A673 (cell line): ENCODE measurements at places on chromosomes 1 and 21. TPM values are rescaled to one million over a fixed set of nuclear protein-coding genes. Genes with fewer than 3 reads are reported as not detected.

C1orf146 gene
- not detected in 2 replicates for total RNA-seq

CACHD1 gene
- total RNA-seq = 39.2 and 42.6 TPM in 2 replicates

HEYL gene
- 0.77 and 1.3 TPM in 2 replicates for total RNA-seq

ILDR2 gene
- not detected in 2 replicates for total RNA-seq

CFHR2 gene
- not detected in 2 replicates for total RNA-seq

S100A7A gene
- not detected in 2 replicates for total RNA-seq

RUNX3 gene
- total RNA-seq = 8.6 and 10.2 TPM in 2 replicates

IVNS1ABP gene
- 221 and 263 TPM in 2 replicates for total RNA-seq

VAV3 gene
- total RNA-seq = 0.30 and 0.44 TPM in 2 replicates

LDLRAP1 gene
- 5.5 and 9.4 TPM in 2 replicates for total RNA-seq

GPR25 gene
- total RNA-seq = not detected in 2 replicates

EPHX1 gene
- 22.4 and 22.8 TPM in 2 replicates for total RNA-seq

- DNase-seq = no peak
Observed at GRCh38 chr1:37097731-37098130, 63.4 kb upstream of the GRIK3 start.

DNA sequence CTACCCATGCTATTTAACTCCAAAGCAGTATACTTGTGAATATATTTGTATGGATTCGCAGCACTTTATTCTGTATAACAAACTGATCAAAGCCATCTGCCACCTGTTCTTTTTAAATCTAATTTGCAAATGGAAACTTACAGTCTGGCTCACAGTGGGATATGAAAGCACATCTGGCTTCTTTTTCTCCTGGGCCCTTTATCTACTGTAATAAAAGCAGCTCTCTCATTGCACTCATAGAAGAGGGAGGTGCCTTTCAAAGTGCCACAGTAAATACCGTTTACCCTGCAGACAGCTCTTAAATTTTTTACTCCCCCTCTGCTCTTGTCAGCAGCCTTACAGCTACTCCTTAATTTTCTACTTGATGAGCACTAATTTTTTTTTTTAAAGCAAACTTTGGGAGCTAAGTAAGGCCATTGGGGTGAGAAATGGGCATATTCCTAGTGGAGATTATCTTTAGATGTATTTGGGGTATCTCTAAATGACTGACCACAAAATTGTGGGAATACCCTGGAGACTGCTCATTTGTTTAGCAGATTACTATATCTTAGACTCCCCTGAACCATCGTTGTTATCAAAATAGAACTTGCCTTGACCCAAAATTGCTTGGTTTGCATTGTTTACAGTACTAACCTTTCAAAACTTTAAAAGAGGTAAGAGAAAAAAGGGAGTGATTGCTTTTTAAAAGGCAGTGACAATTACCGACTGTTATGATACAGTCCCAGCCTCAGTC lies 110.1 kb downstream of the VPS13D start:
- peak; percentile 19 for DNase-seq

GRCh38 chr1:44339731-44340130 lies 15.3 kb downstream of the ERI3 start:
- DNase-seq = no peak

GRCh38 chr1:236338096-236338495 lies 56.0 kb upstream of the EDARADD start:
- DNase-seq = no peak

DNA sequence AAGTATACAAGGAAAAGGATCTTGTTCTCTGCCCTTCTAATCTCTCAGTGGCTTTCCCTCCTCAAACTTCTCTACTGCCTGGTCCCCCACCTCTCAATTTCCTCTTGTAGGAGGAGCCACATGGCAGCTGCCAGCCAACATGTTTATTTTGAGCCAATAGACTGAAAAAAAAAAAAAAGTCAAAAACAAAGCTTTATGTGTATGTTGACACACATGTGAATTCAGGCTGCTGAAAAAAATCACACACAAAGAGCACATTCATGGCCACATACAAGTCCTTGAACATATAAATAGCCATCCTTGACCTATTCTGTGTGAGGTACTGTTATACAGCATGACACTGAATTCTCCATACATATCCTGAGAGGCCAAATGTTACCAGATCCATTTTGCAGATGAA lies 3.7 kb downstream of the PTPN14 start:
- DNase-seq = no peak

DNA sequence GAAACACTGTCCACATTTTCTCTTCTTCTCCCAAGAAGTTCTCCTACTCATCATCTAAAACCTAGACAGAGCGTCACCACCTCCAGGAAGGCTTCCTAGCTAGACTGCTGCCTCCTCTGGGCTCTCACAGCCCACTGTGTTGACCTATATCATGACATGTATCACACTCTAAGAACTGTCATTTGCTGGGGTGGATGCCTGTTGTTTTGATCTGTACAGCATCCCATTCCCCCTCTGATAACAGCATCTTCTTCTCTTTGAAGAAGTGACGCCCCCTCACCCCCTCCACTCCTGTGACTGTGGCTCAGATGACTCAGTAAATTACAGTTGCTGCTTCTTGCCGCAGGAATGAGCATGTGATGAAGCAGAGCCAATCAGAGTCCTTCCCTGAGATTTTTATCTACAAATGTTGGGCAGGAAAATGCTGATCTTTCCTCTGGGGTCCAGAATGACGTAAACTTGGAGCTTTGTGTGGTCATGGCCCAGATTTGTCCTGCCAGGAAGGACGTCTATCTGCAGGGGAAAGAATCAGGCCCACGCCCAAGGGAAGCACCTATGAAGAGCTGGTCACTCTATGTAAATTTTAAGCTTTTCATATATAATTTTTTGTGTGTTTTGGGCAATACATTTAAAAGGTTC lies 28.0 kb upstream of the FOXO6 start:
- DNase-seq = peak; percentile 54

- DNase-seq = peak; percentile 1
Observed at GRCh38 chr1:248421384-248421783, 18.5 kb downstream of the OR2T1 start.

GRCh38 chr1:158049853-158050252 lies 56.4 kb downstream of the KIRREL1 start:
- DNase-seq = no peak

DNA sequence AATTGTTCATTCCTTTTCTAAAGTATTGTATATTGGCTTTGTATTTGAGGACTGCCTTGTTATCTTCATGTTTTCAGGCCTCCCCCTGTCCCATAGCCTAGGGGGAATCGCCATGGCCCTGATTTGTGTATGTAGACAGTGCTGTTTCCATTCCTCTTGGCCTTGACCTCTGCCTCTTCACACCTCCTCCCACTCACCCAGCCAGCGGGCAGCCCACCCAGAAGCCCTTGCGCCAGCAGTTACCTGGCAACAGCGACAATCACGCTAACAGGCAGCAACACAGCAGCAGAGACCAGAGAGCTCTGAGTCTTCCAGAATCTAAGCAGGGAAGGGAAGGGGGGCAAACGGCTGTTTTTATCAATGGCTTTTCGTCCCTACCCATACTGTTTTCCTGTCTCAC lies 50.0 kb upstream of the NPL start:
- no peak for DNase-seq

DNA sequence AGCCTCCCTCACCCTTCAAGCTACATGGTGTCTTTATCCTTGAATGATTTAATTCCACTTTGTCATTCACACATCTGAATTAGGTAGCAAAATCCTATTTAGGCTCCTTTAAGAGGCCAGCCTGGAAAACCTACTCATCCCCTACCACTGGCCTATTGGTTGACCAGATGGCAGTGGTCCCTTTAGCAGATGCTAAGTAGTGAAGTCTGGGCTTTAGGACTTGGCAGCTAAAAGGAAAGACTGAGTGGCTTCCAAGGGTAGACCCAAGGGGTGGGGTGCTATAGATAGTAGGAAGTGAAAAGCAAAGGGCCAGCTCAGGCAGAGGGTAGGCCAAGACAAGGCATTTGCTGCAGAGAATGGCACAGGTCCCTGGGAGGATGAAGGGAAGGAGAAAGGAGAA lies 46.6 kb downstream of the KCNJ6 start:
- no peak for DNase-seq

GRCh38 chr1:161206411-161207140 lies 4.4 kb downstream of the NDUFS2 start:
- DNase-seq = no peak

DNA sequence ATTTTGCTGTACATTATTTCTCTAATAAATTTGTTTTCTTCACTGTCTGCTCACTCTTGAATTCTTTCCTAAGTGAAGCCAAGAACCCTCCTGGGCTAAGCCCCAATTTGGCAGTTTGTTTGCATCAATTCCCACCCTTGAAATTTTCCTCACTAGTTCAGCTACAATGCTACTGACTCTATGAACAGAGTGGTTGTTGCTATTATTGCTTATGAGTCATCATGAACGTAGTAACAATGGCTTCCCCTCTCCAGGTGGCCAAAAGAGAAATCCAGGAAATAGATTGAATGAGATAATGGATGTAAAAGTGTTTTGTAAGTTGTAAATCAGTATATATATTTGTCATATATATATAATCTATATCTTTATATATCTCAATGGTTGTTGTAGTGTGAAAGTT lies 193.0 kb downstream of the URB2 start:
- DNase-seq = peak; percentile 61

GRCh38 chr1:86191958-86192357 lies 35.4 kb upstream of the COL24A1 start:
- DNase-seq = no peak

DNA sequence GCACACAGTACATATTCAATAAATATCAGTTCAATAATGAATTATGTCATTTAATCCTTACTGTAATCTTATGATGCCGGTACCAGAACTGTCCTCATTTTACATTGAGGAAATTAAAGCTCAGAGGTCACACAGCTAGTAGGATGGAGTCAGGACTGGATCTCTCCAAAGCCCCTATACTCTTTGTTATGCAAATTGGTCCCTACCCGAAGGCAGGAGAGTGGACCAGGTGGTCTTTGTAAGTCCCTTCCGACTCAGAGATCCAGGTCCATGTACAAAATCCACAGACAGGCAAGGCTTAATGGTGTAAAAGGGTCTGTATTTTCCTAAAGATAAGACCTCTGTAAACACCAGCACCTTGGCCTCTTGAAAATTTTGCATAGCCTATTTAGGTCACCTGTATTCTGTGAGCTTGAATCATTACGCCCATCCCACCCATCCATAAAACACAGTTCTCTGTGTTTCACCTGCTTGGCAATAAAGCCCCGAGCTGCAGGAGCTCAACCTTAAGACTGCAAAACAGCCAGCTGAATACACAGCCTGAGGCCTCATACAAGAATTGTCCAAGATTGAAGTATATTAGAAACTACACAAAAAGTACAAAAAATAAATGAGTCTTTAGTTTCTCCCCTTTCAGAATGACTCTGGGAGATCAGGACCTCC lies 41.7 kb downstream of the PLXNA2 start:
- no peak for DNase-seq

- DNase-seq = no peak
Observed at GRCh38 chr1:210855440-210855839, 278.5 kb downstream of the KCNH1 start.

GRCh38 chr1:207836591-207837347 lies 74.2 kb downstream of the CD34 start:
- DNase-seq = no peak

- DNase-seq = no peak
Observed at GRCh38 chr1:29831500-29832117, 595.3 kb downstream of the PTPRU start.

DNA sequence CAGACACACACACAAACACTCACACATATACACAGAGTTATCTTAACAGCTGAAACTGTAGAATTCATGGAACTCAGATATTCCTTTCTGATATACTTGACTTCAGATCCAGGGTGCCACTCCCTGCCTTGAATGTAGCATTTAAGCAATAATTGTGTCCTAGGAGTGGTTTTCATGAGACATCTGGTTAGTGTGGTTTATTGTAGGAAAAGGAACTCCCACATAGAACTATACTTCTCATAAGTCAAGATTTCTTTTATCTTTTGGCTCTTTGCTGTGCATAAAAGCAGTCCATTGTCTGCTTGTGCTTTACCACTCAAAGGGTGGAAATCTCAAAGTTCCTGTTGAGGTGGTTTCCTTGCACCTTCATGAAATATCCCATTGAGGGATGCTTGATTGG lies 272.6 kb upstream of the SGIP1 start:
- DNase-seq = no peak

- DNase-seq = no peak
Observed at GRCh38 chr1:27364696-27365371, 1.9 kb downstream of the MAP3K6 start.

- no peak for DNase-seq
Observed at GRCh38 chr1:207089627-207090355, 1.1 kb downstream of the C4BPB start.

GRCh38 chr1:174818014-174818616 lies 181.6 kb upstream of the CACYBP start:
- DNase-seq = no peak

DNA sequence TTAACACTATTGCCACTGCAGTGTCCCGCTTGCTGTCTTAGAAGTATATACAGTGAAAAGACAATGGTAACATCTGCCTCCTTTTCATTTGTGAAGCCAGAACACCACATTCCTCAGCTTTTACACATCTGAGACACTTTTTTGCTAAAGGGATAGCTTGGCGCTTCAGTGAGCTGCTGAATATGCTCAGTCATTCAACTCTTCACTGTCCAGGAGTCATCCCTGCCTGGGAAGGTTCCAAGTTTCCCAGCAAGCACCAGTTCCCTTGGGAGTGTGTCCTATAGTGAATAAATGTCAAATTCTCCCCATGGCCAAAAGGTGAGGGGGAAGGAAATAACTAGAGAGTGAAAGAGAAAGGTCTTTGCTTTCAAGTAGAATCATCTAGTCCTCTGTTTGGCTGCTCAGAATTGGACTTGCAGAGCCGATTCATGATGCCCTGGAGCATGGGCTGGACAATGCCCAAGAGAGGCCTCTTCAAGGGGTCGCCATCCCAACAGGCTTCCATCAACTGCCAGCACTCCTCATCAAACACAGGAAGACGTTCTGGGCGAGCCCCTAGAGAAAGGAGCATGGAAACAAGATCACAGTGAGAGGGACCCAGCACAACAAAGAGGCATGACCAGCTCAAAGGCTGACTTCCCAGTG lies 25.5 kb upstream of the RBBP5 start:
- no peak for DNase-seq

DNA sequence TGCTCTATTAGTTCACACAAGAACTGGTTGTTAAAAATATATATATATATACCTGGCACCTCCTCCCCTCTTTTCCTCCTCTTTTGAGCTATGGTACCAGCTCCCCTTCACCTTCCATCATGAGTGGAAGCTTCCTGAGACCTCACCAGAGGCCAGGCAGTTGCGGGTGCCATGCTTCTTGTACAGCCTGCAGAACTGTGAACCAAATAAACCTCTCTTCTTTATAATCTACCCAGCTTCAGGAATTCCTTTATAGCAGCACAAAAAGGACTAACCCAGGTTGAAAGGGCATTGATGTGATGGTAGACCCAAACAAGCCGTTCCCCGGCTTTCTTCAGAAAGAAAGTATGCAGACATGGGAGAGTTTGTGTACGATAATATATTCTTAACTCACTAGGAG lies 14.9 kb downstream of the RSPH1 start:
- no peak for DNase-seq

DNA sequence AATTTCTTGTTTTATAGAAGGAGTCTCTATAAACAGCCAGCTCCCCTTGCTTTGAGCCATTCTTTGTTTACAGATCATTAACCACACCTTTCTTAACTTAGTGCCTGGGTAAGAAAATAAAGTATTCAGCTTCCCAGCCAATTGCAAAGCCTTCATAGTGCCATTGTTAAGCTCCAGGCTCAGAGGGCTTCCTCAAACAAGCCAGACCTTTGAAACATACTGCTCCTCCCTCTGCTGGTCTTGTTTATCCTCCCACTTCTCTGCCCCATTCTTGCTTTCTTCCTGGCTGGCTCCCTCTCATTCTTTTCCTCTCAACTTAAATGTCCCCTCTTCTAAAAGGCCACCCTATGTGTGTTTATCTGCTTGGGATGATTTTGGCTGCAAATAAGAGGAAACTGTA lies 319.4 kb upstream of the ST6GALNAC5 start:
- DNase-seq = no peak

GRCh38 chr1:8409106-8409505 lies 91.2 kb downstream of the SLC45A1 start:
- DNase-seq = peak; percentile 81
